Thymus (tissue), 14 donors: ENCODE measurements at places on chromosomes 6 and 20. TPM values are rescaled to one million over a fixed set of nuclear protein-coding genes. Genes with fewer than 3 reads are reported as not detected.

The SLC22A16 gene
- 1.9 TPM for total RNA-seq

DNA sequence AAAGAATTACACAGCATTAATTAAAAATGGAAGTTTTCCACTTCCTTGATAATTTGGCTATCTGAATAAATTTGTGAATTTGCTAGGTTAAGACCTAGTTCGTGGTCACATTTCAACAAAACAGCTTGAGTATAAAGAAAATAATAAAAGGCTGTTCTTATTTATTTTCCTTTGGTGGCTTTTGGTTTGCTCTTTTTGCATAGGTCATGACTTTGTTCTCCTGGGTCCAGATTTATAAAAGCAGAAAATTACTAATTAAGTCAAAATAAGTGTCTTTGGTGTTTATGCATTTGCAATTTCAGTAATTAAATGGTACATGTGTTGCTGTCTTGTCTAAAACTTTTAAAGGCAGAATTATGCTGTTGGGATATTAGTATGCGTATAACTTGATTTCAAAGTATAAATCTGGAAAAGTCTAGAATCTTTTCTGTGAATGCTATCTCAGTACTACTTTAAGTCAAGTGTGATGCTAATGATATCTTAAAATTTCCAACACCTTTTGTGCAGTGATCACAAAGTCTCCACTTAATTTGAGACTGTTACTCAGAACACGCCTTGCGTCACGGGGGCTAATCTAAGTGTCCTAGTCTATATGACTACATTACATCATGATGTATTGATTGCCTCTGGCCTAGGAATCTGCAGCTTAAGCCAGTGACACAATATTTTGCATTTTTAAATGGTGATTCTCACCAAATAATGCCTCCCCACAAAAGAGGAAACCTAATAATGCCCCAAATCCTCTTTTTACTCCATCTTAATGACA lies 41.0 kb downstream of the GNAS start:
- no peaks in the 10 kb centered on the region for H3K27me3 ChIP-seq
- H3K4me3 ChIP-seq: no peak overlapping the region
- H3K4me1 ChIP-seq: peaks cover 12% of the 10 kb centered on the region
- peak overlapping the region; percentile 99 for H3K27ac ChIP-seq
- DNase-seq: no peak
- H3K36me3 ChIP-seq: peaks cover 14% of the 10 kb centered on the region

GRCh38 chr20:9353916-9354276 lies 160.5 kb upstream of the LAMP5 start:
- no peaks in the 10 kb centered on the region for H3K4me1 ChIP-seq
- no peak overlapping the region for H3K4me3 ChIP-seq
- DNase-seq: no peak

DNA sequence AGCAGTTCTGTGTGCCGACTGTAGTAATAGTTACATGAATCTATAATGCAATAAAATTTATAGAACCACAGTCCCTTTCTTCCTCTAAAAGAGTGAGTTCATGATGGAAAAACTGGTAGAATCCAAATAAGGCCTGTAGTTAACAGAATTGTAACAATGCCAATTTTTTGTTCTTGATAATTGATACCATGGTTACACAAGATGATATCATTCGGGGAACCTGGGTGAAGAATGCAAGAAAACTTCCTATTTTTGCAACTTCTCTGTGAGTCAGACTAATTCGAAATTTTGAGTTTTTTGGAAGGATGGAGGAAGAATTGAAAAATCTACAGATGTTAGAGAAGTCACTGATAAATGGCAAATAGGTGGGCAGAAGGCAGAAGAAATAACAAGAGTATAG lies 381.8 kb downstream of the CDKAL1 start:
- no peak overlapping the region for H3K27ac ChIP-seq
- no peak for DNase-seq
- H3K4me3 ChIP-seq: no peak overlapping the region
- no peaks in the 10 kb centered on the region for H3K4me1 ChIP-seq

The LRFN2 gene
- 0.38 TPM for total RNA-seq

DNA sequence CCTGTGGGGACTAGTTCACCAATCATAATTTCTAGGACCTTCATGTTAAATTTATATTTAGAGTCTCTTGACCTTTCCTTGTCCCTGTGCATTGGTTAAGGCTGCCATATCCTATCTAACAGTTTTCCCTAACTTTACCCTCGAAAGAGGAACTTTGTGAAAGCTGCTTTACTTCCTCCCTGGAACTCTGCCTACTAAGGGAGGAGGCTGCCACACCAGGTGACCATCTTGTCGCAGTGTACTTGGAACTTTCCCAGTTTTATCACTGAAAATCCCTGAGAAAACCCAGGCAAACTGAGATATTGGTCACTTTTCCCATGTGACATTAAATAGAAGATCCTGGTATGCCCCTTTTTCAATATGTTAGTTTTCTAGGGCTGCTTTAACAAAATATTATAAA lies 317.6 kb upstream of the TSHZ2 start:
- no peaks in the 10 kb centered on the region for H3K4me1 ChIP-seq
- no peak for DNase-seq
- H3K4me3 ChIP-seq: no peak overlapping the region
- no peaks in the 10 kb centered on the region for H3K36me3 ChIP-seq
- H3K27me3 ChIP-seq: no peaks in the 10 kb centered on the region
- no peak overlapping the region for H3K27ac ChIP-seq

The NKX2-4 gene
- not detected for total RNA-seq

DNA sequence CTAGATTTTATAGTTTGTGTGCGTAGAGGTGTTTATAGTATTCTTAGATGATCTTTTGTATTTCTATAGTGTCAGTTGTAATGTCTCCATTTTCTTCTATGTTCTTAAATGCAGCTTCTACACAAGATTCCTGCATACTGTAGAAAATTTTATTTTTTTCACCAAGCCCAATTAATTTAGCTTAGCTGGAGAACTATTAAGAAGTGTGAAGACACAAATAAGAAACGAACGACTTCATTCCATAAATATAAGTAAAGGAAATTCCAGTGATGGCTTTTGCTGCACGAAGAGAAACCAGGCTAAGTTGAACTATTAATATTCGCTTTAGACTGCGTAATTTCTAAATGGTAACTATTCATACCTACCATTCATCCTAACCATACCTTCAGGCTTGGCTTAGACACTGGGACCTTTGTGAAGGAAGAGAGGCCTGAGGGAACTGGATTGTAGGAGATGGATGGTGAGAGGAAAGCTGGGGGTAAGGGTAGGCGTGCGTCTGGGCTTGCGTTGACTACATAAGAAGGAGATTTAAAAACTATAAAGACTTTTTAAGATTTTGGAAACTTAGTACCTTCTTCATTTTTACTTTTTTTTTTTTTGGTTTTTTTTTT lies 15.9 kb downstream of the HLA-DOA start:
- peaks cover 15% of the 10 kb centered on the region for H3K27me3 ChIP-seq
- H3K4me1 ChIP-seq: no peaks in the 10 kb centered on the region
- H3K4me3 ChIP-seq: no peak overlapping the region
- H3K36me3 ChIP-seq: no peaks in the 10 kb centered on the region
- no peak overlapping the region for H3K27ac ChIP-seq

GRCh38 chr6:135148889-135149288 lies 32.2 kb upstream of the MYB start:
- no peak overlapping the region for H3K4me3 ChIP-seq
- no peaks in the 10 kb centered on the region for H3K27me3 ChIP-seq
- DNase-seq: no peak
- peak overlapping the region; percentile 10 for H3K27ac ChIP-seq
- H3K36me3 ChIP-seq: no peaks in the 10 kb centered on the region

The NHLRC1 gene
- total RNA-seq: 0.99 TPM

DNA sequence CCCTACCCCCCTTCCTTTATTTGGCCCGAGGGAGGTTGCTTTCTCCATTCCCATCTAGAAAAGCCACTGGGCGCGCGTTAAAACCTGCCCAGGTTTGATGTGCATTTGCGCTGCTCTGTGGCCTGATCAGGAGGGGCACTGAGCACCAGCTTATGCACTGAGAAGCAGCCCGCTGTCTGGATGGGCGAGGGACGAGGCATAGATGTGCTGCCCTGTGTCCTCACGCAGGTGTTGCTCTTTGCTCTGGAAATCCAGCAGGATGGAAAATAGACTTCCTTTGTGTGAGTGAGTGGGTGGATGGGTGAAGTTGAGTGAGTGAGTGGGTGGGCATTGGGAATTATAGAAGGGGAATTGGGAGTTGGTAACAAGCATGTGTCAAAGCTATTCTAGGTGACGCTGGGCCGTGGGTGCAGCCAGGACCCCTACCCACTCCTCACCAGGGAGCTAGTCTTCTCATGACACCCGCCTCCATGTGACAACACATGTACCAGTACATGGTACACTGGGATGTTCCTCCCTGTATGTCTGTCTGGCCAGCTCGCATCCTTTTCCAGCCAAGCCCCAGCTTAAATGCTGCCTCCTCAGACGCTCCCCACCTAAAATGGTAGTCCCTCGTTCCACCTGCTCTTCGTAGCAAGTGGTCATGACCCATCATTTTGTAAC lies 162.6 kb downstream of the DTNBP1 start:
- no peaks in the 10 kb centered on the region for H3K27me3 ChIP-seq
- no peaks in the 10 kb centered on the region for H3K4me1 ChIP-seq
- no peak overlapping the region for H3K27ac ChIP-seq
- H3K36me3 ChIP-seq: peaks cover 92% of the 10 kb centered on the region

GRCh38 chr20:59577037-59577808 lies 27.1 kb upstream of the PHACTR3 start:
- DNase-seq: no peak
- H3K27me3 ChIP-seq: peaks cover 72% of the 10 kb centered on the region
- no peaks in the 10 kb centered on the region for H3K36me3 ChIP-seq
- H3K4me3 ChIP-seq: no peak overlapping the region
- no peaks in the 10 kb centered on the region for H3K4me1 ChIP-seq

DNA sequence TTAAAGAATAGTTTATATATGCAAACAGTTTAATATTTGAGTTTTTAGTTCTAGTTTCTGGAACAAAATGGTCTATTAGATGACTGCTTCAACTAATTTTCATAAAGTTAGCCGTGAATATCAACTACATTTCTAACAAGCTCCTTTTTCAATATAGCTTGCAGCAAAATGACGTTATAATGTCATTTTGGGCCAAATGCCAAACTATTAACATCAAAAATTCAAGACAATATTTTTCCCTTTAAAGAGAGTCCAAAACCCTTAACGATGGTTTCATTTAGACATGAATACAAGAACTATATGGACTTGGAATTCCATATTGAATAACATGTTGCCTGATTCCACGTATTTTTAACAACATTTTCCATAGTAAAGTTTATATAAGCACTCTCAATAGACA lies 91.0 kb downstream of the SMLR1 start:
- H3K27me3 ChIP-seq: no peaks in the 10 kb centered on the region
- H3K4me3 ChIP-seq: no peak overlapping the region
- H3K27ac ChIP-seq: no peak overlapping the region
- no peaks in the 10 kb centered on the region for H3K36me3 ChIP-seq
- no peak for DNase-seq
- no peaks in the 10 kb centered on the region for H3K4me1 ChIP-seq

- H3K36me3 ChIP-seq: no peaks in the 10 kb centered on the region
- DNase-seq: no peak
- no peaks in the 10 kb centered on the region for H3K4me1 ChIP-seq
- H3K27ac ChIP-seq: no peak overlapping the region
- no peak overlapping the region for H3K4me3 ChIP-seq
Observed at GRCh38 chr6:68880050-68880813, 245.2 kb downstream of the ADGRB3 start.
